ENCODE measurements at places on chromosomes 11 and 22. TPM values are rescaled to one million over a fixed set of nuclear protein-coding genes. Genes with fewer than 3 reads are reported as not detected.

Gene OR8D4
- total RNA-seq: 0.11 TPM

Gene RTL10
- 14.2 TPM for total RNA-seq

Gene ME3
- 1.3 TPM for total RNA-seq

Gene ART5
- total RNA-seq: 5.4 TPM

Gene LIF
- 1.5 TPM for total RNA-seq

DNA sequence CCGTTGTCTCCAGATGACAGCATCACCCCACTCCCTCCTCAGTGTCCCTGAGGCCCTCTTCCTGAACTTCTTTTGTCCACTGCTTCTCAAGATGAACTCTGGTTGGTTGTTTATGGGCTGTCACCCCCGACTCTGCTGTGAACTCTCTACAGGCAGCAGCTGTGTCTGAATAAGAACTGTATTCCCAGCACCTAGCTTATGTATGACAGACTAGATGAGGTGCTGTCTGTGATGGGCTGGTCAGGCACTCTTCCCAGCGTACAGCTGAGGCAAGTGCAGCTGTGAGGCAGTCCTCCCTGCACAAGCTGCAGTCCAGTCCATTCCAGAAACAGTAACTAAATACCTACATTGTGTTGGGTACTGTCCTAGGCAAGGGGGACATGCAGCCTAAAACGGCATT is 111.4 kb upstream of the PITPNB start:
- no peak for DNase-seq

DNA sequence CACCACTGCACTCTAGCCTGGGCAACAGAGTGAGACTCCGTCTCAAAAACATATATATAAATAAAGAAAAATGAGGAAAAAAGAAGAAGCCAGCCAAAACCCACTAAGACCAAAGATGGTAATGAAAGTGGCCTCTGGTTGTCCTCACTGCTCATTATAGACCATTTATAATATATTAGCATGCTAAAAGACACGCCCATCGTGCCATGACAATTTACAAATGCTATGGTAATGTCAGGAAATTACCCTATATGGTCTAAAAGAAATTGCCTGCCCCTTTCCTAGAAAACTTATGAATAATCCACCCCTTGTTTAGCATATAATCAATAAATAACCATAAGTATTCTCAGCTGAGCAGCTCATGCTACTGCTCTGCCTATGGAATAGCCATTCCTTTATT is 16.1 kb upstream of the TMEM86A start:
- DNase-seq: no peak

DNA sequence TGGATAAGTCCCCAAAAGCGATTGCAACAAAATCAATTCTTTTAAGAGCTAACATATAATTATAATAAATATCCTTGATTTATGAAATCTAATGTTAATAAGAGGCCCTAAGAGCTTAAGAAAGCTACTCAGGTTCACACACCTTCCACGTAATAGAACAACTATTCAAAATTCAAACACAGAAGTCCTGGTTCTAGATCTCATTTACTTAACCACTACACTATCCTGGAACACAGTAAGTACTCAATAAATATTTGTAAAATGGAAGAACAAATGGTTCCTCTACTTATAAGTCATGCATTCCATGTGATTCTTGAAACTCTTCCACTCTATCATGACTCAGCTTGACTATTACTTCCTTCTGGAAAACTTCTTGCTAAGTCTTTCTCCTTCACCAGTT is 268.2 kb downstream of the FAM181B start:
- DNase-seq: no peak

Data from endodermal cell (in vitro differentiated cells).